Mucosa of gallbladder (tissue), 1 donor: ENCODE measurements at places on chromosomes 6 and 20. TPM values are rescaled to one million over a fixed set of nuclear protein-coding genes. Genes with fewer than 3 reads are reported as not detected.

GRCh38 chr20:17589161-17589834 is 19.4 kb downstream of the DSTN start:
- DNase-seq = no peak

GPSM3 gene
- 19.6 TPM for total RNA-seq

OR2H2 gene
- not detected for total RNA-seq

DNA sequence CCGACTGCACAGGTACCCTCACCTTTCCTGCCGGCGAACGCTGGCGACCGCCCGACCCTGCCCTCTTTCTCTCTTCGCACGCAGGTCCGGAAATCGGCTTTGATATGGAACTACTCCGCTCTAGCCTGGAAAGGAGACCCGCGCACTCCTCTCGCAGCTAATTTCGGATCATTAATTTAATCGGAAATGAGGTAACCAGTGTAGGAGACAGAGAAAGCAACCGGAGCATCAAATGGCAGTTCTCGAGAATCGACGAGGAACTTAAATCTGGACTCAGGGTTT is 949 bp upstream of the ATXN1 start:
- DNase-seq = no peak

- DNase-seq = no peak
Observed at GRCh38 chr6:149383371-149383770, 16.7 kb upstream of the SUMO4 start.

- no peak for DNase-seq
Observed at GRCh38 chr20:6530779-6531315, 236.6 kb upstream of the BMP2 start.

EDN3 gene
- 7.7 TPM for total RNA-seq

- DNase-seq = no peak
Observed at GRCh38 chr6:79841577-79842375, 105.6 kb downstream of the ELOVL4 start.

- DNase-seq = no peak
Observed at GRCh38 chr6:84763003-84763885, 1.2 kb downstream of the TBX18 start.

GRCh38 chr6:73954881-73955280 is 258.9 kb downstream of the CD109 start:
- DNase-seq = no peak

GRCh38 chr6:100175814-100176310 is 181.8 kb upstream of the MCHR2 start:
- DNase-seq = no peak

GRCh38 chr6:160260367-160260766 is 1.7 kb upstream of the SLC22A2 start:
- no peak for DNase-seq

CYP24A1 gene
- total RNA-seq = not detected

DNA sequence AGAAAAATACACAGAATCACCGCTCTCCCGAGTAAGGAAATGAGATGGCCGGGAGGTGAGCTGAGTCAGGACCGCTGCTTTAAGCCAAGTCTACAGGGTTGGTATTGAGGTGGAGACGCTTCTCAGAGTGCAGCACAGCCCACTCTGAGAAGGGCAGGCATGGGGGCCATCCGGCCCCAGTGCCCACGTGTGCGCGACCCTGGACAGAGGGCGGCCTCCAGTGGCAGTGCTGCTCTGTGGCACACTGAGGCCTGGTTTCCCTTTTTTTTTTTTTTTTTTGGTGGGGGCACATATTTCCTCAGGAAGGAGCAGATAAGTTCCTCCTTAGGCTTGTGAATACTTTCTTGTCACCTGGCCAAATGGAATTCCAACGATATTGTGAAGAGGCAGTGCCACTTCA is 88.8 kb downstream of the FOXC1 start:
- no peak for DNase-seq

- peak; percentile 58 for DNase-seq
Observed at GRCh38 chr6:32439602-32440214, at the start of gene HLA-DRA. Gene HLA-DRA, plus strand, starts transcription at chr6:32439887. Its CDS starts 64 bp downstream, at chr6:32439951.

SLC22A23 gene
- total RNA-seq = 46.0 TPM

SMPDL3A gene
- total RNA-seq = 27.9 TPM

GRCh38 chr6:143570147-143570853 is 58.8 kb upstream of the FUCA2 start:
- DNase-seq = no peak

DNA sequence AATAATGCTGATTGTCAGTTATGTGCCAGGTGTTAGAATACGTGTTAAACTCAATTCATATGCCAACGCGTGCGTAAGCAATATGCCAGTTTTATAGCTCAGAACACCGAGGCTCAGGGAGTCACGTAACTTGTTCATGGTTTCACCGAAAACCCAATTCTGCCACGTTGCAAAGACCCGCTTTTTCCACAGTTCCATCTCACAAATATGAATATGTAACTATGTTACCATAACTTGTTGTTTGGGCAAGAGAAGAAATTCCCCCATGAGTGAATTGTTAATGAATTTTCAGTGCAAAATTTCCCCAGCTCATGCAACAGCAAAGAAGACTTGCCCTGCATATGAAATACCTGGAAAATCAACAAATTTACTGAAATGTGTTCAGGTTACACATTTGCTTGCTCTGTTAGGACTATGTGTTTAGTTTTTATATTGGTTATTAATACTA is 30.1 kb downstream of the SF3B5 start:
- DNase-seq = no peak

SIM1 gene
- total RNA-seq = not detected

DNA sequence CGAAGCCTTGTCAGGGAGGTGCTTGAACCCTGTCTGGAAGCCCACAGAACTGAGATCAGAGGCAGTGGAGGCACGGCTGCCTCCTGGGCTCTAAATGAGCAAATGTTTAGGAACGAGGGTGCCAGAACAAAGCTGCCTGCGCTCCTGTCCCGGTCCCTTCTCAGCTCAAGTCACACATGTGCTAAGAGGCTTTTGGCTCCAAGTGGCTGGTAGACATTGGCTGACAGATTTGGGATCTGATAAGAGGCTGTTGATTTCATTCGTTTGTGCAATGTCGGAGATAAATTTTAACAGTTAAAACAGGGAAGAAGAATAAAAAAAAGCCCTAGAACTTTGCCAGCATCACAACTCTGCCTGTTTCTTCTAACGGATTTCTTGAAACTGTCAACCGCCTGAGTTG is 191.8 kb downstream of the NRN1 start:
- DNase-seq = no peak

NR2E1 gene
- total RNA-seq = not detected

- DNase-seq = no peak
Observed at GRCh38 chr6:97138581-97138980, 144.4 kb downstream of the MMS22L start.

GRCh38 chr6:166402582-166403277 is 20.0 kb upstream of the MPC1 start:
- no peak for DNase-seq

BTN1A1 gene
- total RNA-seq = not detected

DNA sequence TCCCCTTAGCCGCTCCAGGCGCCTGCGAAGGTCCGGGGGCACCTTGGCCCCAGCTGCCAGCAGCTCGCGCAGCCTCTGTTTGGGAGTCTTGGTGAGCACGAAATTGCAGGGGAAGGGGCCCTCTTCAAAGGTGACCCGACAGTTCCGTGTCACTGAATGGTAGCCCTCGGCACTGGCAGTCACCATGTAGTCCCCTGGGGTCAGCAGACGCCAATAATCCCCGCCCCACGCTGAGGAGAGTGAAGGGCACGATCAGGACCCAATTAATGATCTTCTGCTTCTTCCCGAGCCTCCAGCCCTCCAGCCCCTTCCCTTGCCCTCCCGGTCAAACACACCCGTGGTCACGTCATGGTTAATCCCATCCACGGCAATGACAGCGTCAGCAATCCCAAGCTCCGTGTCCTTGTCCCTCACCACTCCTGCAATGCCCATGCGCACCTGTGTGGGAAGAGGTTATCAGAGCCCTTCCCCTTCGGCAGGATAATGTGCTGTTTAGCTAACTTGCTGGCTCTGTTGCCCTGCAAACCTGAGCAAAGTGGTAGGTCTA is 6.2 kb downstream of the CPXM1 start:
- DNase-seq = no peak

DNA sequence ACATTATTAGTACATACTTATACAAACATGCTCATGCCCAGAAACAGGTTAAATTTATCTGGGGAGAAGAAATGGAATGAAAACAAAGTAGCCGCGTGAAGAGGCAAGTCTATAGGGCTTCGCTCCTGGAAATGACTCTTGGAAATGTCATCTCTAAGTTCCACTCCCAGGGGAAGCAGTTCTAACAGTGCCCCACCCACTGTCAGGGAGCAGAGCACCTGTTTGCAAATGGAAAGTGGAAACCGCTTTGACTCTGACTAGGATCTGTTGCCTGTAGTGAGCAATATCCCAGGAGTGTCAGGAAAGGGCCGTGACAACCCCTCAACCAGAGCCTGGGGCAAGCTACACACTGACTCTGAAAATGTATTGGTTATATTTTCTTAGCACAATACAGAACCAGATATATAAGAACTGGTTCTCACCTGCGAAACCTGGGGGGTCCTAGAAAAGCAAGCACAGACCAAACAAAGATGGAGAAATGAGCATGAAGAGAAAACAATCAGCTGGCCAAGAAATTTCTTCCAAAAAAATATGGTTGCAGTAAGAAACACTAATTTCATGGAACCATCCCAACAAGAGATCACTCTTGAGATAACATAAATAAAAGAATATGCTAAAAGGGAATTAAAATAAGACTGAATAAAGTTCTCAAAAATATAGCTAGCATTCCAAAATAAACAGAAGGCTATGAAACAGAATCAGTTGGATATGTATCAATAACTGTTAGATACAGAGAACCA is 47.5 kb upstream of the CRISP1 start:
- DNase-seq = no peak

GRCh38 chr20:38245753-38246152 is 14.8 kb downstream of the KIAA1755 start:
- DNase-seq = no peak

NKX2-2 gene
- not detected for total RNA-seq

EPB41L1 gene
- total RNA-seq = 136 TPM

- DNase-seq = peak; percentile 26
Observed at GRCh38 chr6:32967151-32968091, 973 bp upstream of the BRD2 start.

DNA sequence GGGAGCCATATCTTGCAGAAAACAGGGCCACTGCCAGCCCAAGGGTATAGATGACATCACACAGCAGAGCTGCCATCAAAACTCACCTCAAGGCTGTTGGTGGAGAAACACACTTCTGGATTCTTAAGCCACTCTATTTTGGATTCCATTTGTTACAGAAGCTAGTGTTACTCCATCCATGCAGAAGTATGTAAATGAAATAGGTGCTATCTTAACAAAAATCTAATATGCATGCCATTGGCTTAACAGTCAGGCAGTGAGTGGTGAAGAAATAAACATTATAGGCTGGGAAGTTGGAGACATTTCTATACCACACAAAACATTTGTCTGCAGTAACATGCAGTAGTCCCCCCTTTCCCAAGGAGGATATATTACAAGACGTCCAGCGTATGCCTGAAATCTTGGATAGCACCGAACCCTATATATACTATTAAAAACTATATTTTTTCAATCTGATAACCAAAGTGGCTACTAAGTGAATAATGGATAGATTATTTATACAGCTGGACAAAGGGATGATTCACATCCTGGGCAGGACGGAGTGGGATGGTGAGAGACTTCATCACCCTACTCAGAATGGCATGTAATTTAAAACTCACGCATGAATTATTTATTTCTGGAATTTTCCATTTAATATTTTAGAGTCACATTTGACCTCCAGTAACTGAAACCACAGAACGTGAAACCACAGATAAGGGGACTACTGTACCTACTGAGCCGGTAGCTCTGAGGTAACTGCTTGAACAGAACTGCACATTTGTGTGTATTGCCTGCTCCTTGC is 160.0 kb upstream of the PLN start:
- no peak for DNase-seq

GSTA3 gene
- not detected for total RNA-seq

DNA sequence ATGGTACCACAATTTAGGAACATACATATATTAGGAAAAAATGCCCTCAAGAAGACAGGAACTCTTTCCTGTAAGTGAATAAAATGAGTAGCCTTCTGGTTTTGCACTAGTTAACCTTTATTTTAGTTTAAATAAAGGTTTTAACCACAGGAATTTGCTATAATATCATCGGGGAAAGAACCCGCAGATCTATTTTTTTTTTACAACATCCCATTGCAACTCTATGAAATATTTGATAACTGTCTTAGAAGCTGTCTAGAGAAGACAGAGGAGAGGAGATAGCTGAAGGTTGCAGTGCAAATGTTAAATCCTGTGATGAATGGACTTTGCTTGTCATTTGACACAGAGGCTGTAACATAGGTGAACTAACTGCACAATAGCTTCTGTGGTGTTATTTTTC is 69.5 kb downstream of the TINAG start:
- no peak for DNase-seq

- no peak for DNase-seq
Observed at GRCh38 chr6:70563530-70563929, 3.2 kb upstream of the SDHAF4 start.

- DNase-seq = peak; percentile 57
Observed at GRCh38 chr20:62921119-62921687, 5.1 kb downstream of the DIDO1 start.

DNA sequence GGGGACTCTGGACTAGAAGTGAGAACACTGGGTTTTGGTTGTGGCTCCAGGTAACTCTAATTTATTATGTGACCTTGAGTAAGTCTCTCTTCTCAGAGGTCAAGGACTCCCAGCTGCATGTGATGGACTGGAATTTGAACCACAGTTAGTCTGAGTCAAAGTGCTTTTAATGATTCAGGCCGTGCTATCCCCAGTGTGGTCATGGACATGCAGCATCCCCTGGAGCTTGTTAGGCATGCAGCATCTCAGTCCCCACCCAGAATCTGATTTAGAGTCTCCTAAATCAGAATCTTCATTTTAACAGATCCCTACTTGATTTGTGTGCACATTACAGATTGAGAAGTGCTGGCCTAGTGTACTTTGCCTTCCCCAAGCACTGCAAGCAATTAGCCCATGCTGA is 74.2 kb downstream of the TOX2 start:
- DNase-seq = no peak

LY6G6C gene
- not detected for total RNA-seq

- DNase-seq = no peak
Observed at GRCh38 chr20:43386878-43387277, 70.8 kb upstream of the SRSF6 start.

OLIG3 gene
- total RNA-seq = not detected

ANKRD66 gene
- total RNA-seq = not detected

DCBLD1 gene
- total RNA-seq = 11.7 TPM
